K562 (cell line): ENCODE measurements at places on chromosomes 11 and 22.

DNA sequence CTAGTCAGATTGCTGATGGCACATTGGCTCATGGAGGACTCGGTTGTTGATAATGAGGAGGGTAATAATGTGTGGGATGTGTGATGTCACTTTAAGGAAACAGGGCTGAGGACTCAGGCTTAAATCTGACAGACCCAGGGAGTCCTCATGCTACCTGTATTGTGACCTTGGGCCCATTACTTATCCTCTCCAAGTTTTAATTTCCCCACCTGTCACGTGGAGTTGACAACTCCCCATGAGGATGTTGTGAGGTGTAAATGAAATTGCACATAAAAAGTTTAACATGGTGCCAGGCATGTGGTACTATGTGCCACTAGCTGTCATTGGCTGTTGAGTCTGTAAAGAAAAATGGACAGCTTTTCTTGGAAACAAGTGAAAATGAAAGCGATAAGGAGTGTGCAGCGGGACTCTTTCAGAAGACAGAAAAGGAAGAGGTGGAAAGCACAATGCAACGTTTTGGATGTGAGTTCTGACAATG is 15.3 kb downstream of the IL10RA start:
- no peaks in the 10 kb centered on the region for H3K27me3 ChIP-seq
- peak overlapping the region; percentile 90 for H3K27ac ChIP-seq
- H3K4me1 ChIP-seq = peaks cover 61% of the 10 kb centered on the region
- peaks cover 10% of the 10 kb centered on the region; the same call in 2 of the 3 replicates for H3K36me3 ChIP-seq
- H3K4me3 ChIP-seq = no peak overlapping the region

DNA sequence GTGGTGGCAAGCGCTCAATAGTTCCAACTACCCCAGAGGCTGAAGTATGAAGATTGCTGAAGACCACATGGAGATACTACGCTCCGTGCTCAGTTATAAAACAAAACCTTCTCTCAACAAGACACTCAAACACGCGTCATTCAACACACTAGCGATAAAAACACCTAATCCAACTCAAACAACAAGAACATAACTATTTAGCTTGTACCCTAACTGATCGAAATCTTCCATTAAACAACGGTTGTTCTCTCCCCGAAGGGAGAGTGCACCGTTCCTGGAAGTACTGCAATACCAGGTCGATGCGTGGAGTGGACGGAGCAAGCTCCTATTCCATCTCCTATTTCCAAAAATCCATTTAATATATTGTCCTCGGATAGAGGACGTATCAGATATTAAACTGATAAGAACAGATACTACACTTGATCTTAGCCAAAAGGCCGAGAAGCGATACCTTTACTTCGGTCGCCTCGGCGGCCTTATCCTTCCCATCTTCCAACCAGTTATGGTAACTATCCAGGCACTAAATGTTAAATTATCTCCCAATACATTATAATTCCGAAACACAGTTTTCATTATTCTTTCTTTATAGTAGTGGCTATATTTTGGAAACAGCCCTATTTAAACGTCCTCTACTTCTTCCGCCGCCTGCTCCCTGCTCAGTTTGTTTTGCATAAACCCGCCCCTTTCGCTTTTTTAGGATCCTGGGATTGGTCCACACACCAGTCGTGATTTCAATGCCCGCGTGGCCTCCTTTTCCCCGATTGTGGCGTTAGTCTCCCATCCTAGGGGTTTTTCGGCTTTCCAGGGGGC is 2.2 kb upstream of the WDR74 start:
- no peaks in the 10 kb centered on the region for H3K27me3 ChIP-seq
- H3K4me1 ChIP-seq = peaks cover 8% of the 10 kb centered on the region; the same call in 1 of the 3 replicates
- H3K36me3 ChIP-seq = peaks cover 15% of the 10 kb centered on the region; the same call in 2 of the 3 replicates
- DNase-seq = peak; percentile 83
- H3K4me3 ChIP-seq = peak overlapping the region; percentile 33

- DNase-seq = no peak
- H3K4me1 ChIP-seq = no peaks in the 10 kb centered on the region; the same call in 1 of the 2 replicates
- H3K36me3 ChIP-seq = 0 out of 3 replicates have a peak, but pooled peaks cover 3% of the 10 kb centered on the region
These were observed 25.4 kb upstream of the BACE1-AS start for GRCh38 chr11:117265745-117266144.

GRCh38 chr11:1667906-1668305 is 29.1 kb upstream of the KRTAP5-6 start:
- peaks cover 43% of the 10 kb centered on the region for H3K27me3 ChIP-seq
- H3K4me3 ChIP-seq = no peak overlapping the region
- no peak for DNase-seq
- no peak overlapping the region for H3K27ac ChIP-seq
- no peaks in the 10 kb centered on the region for H3K36me3 ChIP-seq
- H3K4me1 ChIP-seq = no peaks in the 10 kb centered on the region

DNA sequence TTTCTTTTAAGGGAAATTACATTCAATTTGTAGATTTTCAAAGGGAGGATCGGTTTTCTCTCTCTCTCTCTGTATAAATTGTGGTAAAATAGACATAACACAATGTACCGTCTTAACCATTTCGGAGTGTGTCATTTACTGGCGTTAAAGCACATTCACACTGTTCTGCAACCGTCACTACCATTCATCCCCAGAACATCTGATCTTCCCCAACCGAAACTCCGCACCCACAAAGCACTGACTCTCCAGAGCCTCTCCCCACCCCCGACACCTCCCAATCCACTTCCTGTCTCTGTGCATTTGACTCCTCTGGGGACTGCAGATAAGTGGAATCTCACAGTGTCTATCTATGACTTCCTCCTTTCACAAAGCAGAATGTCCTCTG is 15.9 kb upstream of the GRAMD4 start:
- peak overlapping the region; percentile 23; the same call in 1 of the 2 replicates for H3K4me3 ChIP-seq
- peak; percentile 94 for DNase-seq
- peak overlapping the region; percentile 100 for H3K27ac ChIP-seq

DNA sequence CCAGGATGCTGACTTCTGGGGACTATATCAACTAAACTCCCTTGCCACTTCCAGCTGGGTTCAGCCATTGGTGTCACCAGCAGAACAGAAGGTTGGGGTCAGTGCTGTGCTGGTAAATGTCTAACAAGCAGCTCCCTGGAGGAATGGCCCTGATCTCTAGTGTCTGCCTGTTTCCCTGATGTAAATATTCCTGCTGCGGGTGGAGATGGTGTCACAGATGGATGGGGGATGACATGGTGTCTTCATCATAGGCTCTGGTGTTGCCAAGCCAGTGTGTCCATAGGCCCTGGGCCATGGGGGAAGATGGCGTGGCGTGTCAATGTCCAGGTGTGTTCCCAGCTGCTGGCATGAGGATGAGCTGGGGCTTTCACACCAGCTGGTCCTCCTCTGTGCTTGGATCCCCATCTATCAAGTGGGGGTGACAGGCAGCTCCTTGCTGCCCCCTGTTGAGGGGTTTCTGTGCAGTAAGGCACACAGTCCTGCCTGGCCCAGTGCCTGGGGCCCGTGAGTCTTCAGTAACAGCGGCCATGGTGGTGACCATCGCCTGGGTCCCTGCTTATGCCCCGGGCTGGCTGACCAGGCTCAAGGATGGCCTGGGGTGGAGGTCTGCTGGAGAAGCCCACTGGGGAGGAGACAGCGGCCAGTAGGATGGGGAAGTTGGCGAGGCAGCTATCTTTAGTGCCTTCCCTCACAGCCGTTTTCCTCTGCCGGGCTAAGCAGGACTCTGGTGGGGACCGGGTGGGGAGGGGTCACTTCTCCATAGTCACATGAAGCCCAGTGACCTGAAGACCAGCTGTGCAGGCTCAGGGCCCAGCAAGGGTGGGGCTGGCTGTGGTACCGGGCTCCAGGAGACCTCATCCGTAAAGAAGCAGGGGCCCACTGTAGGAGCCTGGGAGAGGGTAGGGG is 12.7 kb downstream of the RPL3 start:
- H3K36me3 ChIP-seq = peaks cover 3% of the 10 kb centered on the region; the same call in 1 of the 3 replicates
- peaks cover 31% of the 10 kb centered on the region for H3K4me1 ChIP-seq
- no peak overlapping the region for H3K4me3 ChIP-seq
